ENCODE measurements at places on chromosomes 3 and 15.

DNA sequence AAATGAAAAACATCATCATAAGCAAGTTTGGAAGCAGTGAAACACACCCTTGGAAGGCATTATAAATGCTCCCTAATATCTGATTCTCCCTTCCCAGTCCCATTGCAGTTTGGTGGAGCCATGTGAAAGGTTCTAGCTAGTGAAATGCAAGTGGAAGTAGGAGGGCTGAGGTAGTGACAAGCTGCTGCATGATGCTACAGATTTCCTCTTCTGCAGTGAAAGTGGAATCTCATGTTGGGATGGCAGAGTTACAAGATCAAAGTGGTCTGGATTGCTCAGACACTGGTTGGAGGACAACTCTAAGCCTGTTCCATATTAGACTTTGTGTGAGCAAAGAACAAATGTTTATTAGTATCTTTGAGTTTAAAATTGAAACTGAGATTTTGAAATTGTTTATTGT is 3.3 kb upstream of the PDCD6IP start:
- DNase-seq: no peak

- DNase-seq: peak; percentile 75
These were observed 833 bp downstream of the MAN2A2 start for GRCh38 chr15:90903733-90904536.

DNA sequence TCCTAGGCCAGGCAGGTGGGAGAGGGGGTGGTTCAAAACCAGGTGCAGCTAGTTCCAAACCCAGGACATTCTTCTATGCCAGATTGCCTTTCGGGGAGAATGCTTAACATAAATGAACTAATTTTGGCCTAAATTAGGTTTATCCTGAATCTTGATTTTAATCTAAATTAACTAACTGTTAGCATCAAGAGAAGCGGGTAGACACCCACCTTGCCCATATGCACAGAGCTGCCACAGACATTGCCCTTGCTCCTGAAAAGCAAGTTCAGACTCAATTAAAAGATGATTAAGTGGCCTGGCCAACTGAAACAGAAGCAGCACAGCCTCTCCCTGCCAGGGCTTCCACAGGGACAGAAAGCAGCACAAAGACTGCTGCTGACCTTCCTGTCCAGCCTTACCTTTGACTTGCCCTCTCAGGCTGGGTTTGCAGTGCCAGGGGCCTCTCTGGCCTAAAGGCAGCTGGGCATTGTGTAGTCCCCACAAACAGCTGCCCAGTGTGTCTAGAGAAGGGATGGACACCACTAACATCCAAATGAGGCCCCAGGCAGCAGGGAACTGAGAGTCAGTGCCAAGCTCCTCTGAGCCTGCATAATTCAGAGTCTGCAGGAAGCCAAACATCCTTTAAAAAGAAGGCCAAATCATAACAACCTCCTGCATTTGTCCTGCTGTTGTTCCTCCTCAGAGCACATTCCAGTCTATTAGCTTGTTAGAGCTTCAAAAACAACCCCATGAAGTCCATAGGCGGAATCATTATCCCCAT is 15.4 kb upstream of the OXTR start:
- no peak for DNase-seq

DNA sequence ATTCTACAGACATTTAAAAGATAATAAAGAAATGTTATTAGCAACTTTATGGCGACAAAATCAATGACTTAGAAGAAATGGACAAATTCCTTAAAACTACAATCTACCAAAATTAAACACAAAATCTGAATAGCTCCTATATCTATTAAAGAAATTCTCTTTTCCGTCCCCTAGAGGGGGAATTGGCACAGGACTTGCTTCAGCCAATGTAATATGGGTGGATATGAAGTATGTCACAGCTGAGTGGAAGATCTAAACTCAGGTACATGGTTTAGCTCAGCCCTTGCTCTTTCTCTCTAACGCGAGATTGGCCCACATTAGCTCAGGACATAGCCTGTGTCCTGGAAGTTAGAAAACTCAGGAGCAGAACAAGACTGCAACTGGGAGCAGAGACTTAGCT is 79.3 kb downstream of the DNAH12 start:
- no peak for DNase-seq

- DNase-seq: no peak
These were observed 78.2 kb downstream of the CMSS1 start for GRCh38 chr3:99895703-99896441.

GRCh38 chr3:64985072-64985471 is 297.3 kb upstream of the ADAMTS9 start:
- DNase-seq: no peak

DNA sequence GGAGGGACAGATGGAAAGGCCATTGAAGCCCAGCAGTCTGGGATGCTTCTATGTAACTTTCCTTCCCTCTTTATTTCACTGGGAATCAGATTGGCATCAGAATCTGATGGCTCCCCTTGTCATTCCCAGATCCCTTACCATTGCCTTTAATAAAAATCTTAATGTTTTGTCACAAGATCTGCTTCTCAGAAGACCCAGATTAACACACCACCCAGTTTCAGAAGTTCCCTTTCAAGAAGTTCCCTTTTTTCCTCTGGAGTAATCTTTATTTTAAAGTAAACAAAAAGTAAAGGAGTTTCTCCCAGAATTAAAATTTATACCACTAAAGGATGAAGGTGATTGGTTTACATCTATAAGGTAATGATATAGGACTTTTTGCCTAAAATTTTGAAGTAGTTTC is 76.4 kb downstream of the UBR1 start:
- no peak for DNase-seq

- DNase-seq: no peak
These were observed 68.2 kb downstream of the NBEAL2 start for GRCh38 chr3:47047673-47048072.

DNA sequence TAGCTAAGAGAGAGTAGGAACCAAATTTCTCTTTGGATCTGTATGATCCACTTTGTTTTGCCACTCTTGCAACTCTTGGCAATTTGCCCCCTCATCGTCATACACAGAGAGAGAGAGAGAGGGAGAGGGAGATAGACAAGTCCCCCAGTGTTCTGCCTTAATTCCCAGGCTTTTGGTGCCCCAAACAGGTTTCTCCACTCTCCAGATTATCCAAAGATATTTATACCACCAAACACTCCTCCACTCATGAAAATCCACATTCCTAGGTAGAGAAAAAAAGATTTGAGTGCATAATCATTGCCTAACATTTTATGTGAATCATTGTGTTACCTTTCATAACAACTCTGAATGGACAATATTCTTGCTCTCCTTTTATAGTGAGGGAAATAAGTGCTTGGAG is 15.3 kb downstream of the ACP3 start:
- no peak for DNase-seq

DNA sequence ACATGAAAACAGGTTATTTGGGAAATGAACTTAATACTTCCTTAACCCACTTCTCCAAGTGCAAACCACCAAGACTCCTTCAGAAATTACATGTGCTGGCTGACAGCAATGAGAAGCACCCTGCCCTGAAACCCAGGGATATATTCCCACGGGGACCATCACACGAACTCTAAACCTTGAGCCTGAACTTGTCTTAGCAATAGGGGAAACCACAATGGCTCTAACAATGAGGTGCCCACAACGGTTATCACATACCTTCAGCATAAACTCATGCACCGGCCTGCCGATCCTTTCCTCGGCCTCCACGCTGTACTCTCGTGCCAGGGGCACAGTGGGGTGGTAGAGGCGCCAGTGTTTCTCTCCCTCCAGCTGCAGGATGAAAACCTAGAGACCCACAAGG is 13.4 kb downstream of the RIOX2 start:
- DNase-seq: no peak

- DNase-seq: no peak
These were observed 5.6 kb downstream of the SPSB4 start for GRCh38 chr3:141056751-141057171.

DNA sequence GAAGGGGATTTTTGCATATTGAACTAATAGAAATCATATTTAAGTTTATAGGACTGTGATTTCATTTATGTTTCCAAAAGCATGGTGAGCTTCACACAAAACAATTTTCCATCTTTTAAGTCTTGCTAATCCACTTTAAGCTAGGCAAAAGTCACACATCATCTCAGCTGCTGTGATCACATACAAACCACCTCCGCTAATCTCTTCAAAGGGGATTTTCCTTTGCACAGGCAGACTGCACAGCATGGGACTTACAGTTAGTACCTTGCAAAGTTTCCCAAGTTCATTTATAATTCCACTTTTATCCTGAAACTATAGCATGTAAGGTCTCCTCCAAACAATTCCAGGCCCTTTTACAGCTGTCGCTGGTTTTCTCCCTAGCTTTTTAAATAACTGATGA is 225.1 kb upstream of the CNTN3 start:
- no peak for DNase-seq
